ENCODE measurements at places on chromosomes 5 and 9. TPM values are rescaled to one million over a fixed set of nuclear protein-coding genes. Genes with fewer than 3 reads are reported as not detected.

CDC20B gene
- 0.11 TPM for total RNA-seq

DMRT3 gene
- not detected for total RNA-seq

- no peaks in the 10 kb centered on the region for H3K27me3 ChIP-seq
- no peak overlapping the region for H3K4me3 ChIP-seq
- no peak overlapping the region for H3K27ac ChIP-seq
- H3K4me1 ChIP-seq, result no peaks in the 10 kb centered on the region
- H3K36me3 ChIP-seq, result no peaks in the 10 kb centered on the region
Measured at GRCh38 chr9:1018121-1018520, 32.0 kb upstream of the DMRT2 start.

- no peak overlapping the region for H3K27ac ChIP-seq
- peaks cover 22% of the 10 kb centered on the region for H3K4me1 ChIP-seq
- no peak overlapping the region for H3K4me3 ChIP-seq
- no peaks in the 10 kb centered on the region for H3K36me3 ChIP-seq
- H3K27me3 ChIP-seq, result peaks cover 17% of the 10 kb centered on the region
Measured at GRCh38 chr9:8859416-8859815, 1059.8 kb upstream of the DMAC1 start.

DNA sequence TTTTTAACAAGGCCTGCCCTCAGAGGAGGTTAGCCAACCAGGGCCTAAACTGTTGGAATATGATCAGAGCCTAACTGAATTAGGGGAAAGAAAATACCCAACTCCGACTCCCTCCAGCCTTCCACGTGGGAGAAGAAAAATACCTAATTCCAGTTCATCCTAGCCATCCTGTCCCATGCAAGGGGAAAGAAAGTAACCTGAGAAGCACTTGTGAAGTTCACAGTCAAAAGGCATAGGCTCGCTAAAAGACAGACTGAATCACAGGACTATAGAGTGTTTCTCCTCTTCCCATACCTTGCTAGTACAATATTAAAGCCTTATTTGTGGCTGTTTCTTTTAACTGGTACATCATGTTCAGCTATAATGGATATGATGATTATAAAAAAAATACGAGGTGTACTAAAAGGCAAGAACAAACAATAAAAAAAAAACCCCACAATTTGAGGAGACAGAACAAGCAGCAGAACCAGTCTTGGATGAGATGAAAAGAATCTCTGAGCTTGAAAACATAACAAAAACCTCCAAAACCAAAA is 18.0 kb upstream of the ATP10B start:
- no peak overlapping the region for H3K27ac ChIP-seq
- no peak for DNase-seq
- H3K4me3 ChIP-seq, result no peak overlapping the region
- H3K4me1 ChIP-seq, result no peaks in the 10 kb centered on the region
- no peaks in the 10 kb centered on the region for H3K36me3 ChIP-seq

GRCh38 chr9:128161215-128161902 is 1.3 kb downstream of the BBLN start:
- H3K4me3 ChIP-seq, result peak overlapping the region; percentile 93
- H3K36me3 ChIP-seq, result peaks cover 12% of the 10 kb centered on the region
- no peaks in the 10 kb centered on the region for H3K27me3 ChIP-seq
- no peak overlapping the region for H3K27ac ChIP-seq

DNA sequence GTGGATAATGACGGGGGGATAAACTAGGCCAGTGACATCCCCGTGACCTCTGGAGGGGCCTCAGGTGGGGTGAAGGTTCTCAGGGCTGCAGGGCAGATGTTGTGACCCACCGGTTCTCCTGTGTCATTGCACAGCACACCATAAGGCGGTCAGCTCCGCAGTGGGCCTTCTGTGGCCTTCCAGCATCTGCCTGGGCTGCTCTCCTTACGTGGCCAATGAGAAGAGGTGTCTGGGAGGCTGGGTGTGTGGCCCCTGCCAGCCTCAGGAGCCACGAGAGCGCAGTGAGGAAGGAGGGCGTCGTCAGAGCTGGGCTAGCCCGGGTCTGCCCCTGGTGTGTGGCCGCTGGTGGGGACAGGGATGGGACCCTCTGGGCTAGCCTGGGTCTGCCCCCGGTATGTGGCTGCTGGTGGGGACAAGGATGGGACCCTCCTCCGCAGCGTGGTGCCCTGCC is 48.7 kb downstream of the COL5A1 start:
- H3K36me3 ChIP-seq, result peaks cover 37% of the 10 kb centered on the region
- peak overlapping the region; percentile 12 for H3K27ac ChIP-seq
- no peak overlapping the region for H3K4me3 ChIP-seq
- H3K27me3 ChIP-seq, result no peaks in the 10 kb centered on the region
- H3K4me1 ChIP-seq, result peaks cover 23% of the 10 kb centered on the region

- DNase-seq, result no peak
- H3K4me3 ChIP-seq, result no peak overlapping the region
- no peaks in the 10 kb centered on the region for H3K27me3 ChIP-seq
- no peaks in the 10 kb centered on the region for H3K4me1 ChIP-seq
- H3K27ac ChIP-seq, result no peak overlapping the region
- H3K36me3 ChIP-seq, result no peaks in the 10 kb centered on the region
Measured at GRCh38 chr5:84536797-84537196, 152.1 kb upstream of the EDIL3 start.

GRCh38 chr9:7081065-7081600 is 323.4 kb downstream of the KDM4C start:
- no peaks in the 10 kb centered on the region for H3K36me3 ChIP-seq
- no peak overlapping the region for H3K27ac ChIP-seq
- H3K27me3 ChIP-seq, result no peaks in the 10 kb centered on the region

- H3K36me3 ChIP-seq, result peaks cover 42% of the 10 kb centered on the region
- H3K27ac ChIP-seq, result no peak overlapping the region
Measured at GRCh38 chr5:140509898-140510297, 37.6 kb upstream of the EIF4EBP3 start.

DNA sequence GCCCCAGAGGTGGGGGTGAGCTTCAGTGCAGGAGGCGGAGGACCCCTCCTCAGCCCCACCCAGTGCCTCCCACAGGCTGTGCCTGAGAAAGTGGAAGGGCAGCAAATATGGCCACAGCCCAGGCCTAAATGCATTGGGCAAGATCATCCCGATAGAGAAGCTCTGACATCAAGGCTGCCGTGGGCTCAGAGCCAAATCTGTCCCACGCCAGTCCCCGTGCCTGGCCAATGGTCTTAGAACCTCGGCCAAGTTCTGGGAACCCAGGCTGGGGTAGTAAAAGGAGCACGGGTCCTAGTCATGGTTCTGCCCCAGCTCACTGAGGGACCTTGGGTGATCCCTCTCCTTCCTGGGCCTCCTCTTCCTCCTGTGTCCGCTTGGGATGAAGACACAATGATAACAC is 27.7 kb upstream of the TNIP1 start:
- peaks cover 55% of the 10 kb centered on the region for H3K36me3 ChIP-seq
- peaks cover 6% of the 10 kb centered on the region for H3K4me1 ChIP-seq

DNA sequence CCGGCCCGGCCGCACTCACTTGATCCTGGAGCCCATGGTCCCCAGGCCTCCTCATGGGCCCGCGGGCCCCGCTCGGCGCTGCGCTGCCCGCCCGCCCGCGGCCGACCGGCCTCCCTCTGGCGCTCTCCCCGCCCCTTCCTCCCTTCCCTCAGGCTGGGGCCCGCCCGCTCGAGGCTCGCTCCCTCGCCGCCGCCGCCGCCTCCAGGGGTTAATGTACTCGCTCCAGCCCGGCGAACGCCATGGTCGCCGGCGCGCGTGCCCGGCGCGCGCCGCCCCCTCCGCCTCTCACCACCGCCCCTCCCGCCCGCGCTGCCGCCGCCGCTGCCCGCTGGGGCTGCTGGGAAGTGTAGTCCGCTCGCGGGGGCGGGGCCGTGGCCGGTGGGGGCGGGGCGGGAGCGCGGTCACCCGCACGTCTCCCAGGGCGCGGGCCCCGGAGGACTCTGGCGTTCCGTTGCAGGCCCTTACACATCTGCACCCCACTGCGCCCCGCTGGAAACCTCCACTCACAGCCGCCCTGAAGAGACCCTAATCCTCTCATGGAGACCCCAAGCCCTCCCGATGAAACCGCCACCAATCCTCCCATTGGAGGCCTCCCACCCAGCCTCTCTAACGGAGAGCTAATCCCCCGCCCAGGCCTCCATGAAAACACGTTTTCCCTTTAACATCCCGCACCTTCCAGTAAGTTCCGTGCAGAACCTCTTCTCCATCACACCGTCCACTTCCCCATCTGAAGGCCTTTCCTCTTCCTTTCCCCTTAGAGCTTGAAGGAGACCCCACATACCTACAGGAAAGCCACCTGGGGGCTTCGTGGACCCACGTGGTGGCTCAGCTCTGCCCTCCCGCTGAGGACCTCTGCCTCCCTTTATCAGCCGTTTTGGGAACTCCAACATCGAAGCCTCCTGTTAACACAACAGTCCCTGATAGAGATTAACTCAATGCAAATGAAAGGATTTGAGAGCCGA is at the start of gene DENND1A:
Gene DENND1A, minus strand, starts transcription at position 257 of the 962 bp plus-strand sequence. Its CDS starts 221 bp downstream, at position 36.
- no peaks in the 10 kb centered on the region for H3K36me3 ChIP-seq
- peaks cover 17% of the 10 kb centered on the region for H3K4me1 ChIP-seq
- DNase-seq, result peak; percentile 67
- peak within 1 kb of the TSS; percentile 75 for H3K4me3 ChIP-seq

DNA sequence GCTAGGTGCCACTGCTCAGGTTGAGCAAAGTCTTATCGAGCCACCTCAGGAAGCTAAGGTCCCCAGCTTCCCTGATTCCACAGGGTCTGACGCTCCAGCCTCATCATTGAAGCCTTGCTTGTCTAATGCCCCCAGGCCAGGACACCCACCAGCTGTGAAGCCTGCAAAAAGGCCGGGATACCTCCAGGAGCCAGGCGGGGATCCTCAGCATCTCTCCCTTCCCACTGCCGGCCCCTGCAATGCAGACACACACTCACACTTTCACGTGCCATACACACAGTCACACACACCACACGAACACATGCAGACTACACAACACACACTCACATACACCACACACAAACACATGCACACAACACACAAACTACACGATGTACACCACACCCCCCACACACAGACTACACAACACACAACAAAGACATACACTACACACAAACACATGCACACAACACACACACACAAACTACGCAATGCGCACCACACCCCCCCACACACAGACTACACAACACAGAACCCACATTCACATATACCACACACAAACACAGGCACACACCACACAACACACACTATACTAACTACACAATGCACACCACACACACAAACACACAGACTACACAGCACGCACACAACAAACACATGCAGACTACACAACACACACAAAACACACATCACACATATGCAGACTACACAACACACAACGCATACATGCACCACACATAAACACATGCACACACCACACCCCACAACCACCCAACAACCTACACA is 17.8 kb upstream of the S1PR3 start:
- no peak overlapping the region for H3K27ac ChIP-seq
- H3K36me3 ChIP-seq, result no peaks in the 10 kb centered on the region
- no peak overlapping the region for H3K4me3 ChIP-seq
- peaks cover 2% of the 10 kb centered on the region for H3K27me3 ChIP-seq
- no peak for DNase-seq

DNA sequence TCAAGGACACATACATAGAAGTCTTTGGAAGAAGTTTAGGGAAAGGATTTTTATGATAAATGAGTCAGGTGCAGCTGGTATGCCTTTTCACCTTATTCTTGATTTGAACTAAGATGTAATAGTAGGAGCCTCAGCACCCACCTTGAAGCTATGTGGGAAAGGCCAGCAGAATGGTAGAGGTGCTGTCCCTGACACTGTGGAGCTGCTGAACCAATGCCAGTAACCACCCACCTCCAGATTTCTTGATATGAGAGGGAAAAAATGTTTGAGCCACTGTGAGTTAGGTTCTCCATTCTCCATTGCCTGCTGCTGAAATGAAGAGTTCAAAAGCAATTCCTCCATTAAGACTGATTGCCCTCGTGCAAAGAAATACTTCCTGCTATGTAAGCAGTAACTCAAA is 12.2 kb upstream of the HMGCR start:
- no peaks in the 10 kb centered on the region for H3K27me3 ChIP-seq
- no peak for DNase-seq
- no peaks in the 10 kb centered on the region for H3K36me3 ChIP-seq
- H3K27ac ChIP-seq, result no peak overlapping the region
- peaks cover 19% of the 10 kb centered on the region for H3K4me1 ChIP-seq

GRCh38 chr9:14453286-14453685 is 139.3 kb upstream of the NFIB start:
- no peaks in the 10 kb centered on the region for H3K27me3 ChIP-seq
- H3K4me1 ChIP-seq, result no peaks in the 10 kb centered on the region
- H3K27ac ChIP-seq, result no peak overlapping the region
- no peaks in the 10 kb centered on the region for H3K36me3 ChIP-seq
- no peak for DNase-seq

DNA sequence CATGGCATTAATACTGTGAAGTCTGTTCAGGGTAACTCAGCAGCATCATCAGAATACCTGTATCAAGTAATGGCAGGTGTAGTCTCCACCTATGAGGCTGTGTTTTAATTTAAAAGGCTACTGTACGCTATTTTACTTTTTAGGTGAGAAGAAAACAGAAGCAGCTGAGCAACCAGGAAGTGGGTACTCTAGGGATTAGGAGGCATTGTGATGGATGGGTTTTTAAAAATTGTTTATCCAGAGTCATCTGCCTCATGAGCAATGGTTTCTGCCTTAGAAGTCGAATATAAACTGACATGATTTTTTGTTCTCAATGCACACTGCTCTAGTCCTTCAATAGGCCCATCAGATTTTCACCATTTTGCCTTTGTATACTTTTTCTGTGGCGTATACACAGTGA is 42.6 kb downstream of the PSIP1 start:
- no peaks in the 10 kb centered on the region for H3K27me3 ChIP-seq
- no peak overlapping the region for H3K4me3 ChIP-seq
- peaks cover 3% of the 10 kb centered on the region for H3K4me1 ChIP-seq
- H3K27ac ChIP-seq, result no peak overlapping the region

GRCh38 chr5:172768098-172768572 is 2.9 kb downstream of the DUSP1 start:
- peak overlapping the region; percentile 95 for H3K27ac ChIP-seq
- H3K4me1 ChIP-seq, result peaks cover 43% of the 10 kb centered on the region
- peaks cover 25% of the 10 kb centered on the region for H3K36me3 ChIP-seq
- no peak for DNase-seq
- H3K4me3 ChIP-seq, result peak overlapping the region; percentile 96
- no peaks in the 10 kb centered on the region for H3K27me3 ChIP-seq

- H3K27ac ChIP-seq, result no peak overlapping the region
- peak; percentile 20 for DNase-seq
- no peaks in the 10 kb centered on the region for H3K4me1 ChIP-seq
- H3K4me3 ChIP-seq, result no peak overlapping the region
- no peaks in the 10 kb centered on the region for H3K36me3 ChIP-seq
- no peaks in the 10 kb centered on the region for H3K27me3 ChIP-seq
Measured at GRCh38 chr9:91334053-91334452, 27.7 kb downstream of the AUH start.
